ENCODE measurements at places on chromosomes 1 and 21.

- no peak for DNase-seq
These were observed 65.5 kb downstream of the DDX20 start for GRCh38 chr1:111821121-111821745.

DNA sequence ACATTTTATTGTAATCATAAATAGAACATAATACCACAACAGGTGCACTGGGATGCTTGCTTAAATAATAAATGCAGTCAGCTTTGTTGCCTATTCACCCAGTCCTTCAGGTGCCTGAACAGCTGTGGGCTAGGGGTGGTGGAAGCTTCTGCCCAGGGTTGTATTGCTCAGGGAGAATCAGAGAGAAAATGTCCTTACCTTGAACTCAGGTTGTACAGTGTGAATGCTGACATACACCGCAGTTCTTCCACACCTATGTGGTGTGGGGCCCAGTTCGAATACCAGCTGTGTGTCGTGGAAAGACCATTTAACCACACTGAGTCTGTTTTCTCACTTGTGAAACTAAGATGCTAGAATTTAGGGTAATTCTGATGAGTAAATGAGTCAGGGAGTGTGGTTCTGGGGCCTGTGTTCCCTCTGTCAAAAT is 115.7 kb upstream of the ATP1A1 start:
- DNase-seq, result no peak

DNA sequence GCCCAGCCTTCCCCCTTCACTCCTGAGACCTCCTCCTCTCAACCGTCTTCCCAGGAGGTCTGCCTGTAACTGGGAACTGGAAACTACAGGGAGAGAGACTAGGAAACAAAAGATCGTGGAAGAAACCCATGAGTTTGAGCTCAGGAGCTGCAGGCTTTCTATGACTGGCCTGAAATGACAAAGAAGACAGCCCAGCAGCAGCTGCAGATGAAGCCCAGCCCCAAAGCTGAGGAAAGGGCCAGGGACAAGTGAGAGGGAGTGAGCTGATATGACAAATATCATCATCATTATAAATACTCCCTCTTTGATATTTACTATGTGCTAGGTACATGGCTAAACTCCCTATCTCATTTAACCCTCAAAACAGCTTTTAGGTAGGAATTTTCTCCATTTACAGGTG is 142.6 kb upstream of the CTTNBP2NL start:
- no peak for DNase-seq

GRCh38 chr1:93675271-93675670 is 6.4 kb downstream of the BCAR3 start:
- DNase-seq, result no peak

- no peak for DNase-seq
These were observed 120.6 kb downstream of the CACNA1E start for GRCh38 chr1:181603735-181604410.

- peak; percentile 60 for DNase-seq
These were observed 183.8 kb downstream of the DHRS3 start for GRCh38 chr1:12434174-12434573.

- no peak for DNase-seq
These were observed 62.0 kb upstream of the LPGAT1 start for GRCh38 chr1:211892577-211892976.

DNA sequence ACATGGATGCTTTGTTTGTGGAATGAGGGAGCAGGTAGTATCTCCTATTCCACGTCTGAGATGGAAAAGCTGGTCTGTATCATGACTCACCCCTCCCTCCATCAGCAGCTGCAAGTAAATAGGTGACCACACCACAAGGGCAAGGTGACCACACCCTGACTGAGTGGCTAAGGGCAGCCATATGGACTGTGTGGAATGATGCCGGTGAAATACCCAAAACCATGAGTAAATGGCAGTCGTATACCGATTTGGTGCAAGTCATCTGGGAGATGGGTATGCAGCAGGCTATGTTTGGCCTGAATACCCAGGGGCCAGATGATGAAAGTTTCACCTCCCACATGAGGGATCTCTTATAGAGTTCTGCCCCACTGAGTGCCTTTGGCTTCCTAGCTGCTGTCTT is 15.8 kb upstream of the UBE2U start:
- no peak for DNase-seq

DNA sequence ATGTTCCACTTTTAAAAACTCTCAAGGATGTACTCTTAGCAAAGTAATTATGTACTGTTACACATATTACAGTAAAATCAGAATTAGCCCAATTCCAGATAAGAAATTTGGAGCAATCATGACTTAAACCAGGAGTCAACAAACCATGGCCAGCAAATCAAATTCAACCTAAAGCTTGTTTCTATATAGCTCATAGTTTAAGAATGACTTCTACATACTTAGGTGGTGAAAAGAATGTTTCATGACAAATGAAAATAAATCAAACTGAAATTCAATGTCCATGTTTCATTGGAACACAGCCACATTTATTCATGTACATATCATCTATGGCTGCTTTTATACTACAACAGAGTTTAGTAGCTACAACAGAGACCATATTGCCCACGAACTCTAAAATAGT is 35.1 kb downstream of the FRRS1 start:
- DNase-seq, result no peak

DNA sequence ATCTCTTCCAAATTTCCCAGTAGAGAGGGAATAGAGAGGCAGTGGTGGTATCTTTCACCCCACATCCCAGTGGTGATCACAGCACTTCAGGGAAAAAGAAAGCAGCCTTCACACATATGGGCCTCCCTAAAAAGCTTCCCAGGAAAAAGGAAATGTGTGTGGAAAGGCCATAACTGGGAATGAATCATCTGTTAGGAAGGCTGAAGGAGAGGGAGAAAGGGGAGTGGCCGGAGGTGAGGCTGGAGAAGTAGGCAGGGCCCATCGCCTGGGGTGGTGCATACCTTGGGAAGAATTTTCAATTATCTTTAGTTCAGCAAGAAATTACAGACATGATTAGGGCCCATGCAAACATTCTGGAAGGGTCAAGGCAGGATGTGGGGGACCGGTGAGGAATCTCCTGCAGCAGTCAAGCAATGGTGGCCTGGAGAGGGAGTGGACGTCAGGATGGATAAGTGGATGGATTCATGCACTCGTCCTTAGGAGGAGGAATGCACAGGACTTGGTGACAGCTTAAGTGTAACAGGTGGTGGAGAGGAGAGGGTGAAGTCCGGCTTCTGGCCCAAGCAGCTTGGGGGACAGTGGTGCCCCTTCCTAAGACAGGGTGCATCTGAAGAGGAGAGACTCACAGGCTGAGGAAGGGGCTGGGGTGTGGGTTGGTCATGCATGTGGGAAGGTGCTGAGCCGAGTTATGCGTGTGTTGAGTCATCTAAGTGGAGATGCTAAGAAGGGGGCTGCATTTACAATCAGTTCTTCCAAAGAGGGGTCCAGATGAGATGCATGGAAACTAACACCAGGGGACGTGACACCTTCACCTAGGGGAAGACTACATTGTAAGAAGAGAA is 17.9 kb downstream of the HIVEP3 start:
- DNase-seq, result no peak

GRCh38 chr1:39876144-39876543 is 7.2 kb downstream of the TRIT1 start:
- DNase-seq, result no peak

DNA sequence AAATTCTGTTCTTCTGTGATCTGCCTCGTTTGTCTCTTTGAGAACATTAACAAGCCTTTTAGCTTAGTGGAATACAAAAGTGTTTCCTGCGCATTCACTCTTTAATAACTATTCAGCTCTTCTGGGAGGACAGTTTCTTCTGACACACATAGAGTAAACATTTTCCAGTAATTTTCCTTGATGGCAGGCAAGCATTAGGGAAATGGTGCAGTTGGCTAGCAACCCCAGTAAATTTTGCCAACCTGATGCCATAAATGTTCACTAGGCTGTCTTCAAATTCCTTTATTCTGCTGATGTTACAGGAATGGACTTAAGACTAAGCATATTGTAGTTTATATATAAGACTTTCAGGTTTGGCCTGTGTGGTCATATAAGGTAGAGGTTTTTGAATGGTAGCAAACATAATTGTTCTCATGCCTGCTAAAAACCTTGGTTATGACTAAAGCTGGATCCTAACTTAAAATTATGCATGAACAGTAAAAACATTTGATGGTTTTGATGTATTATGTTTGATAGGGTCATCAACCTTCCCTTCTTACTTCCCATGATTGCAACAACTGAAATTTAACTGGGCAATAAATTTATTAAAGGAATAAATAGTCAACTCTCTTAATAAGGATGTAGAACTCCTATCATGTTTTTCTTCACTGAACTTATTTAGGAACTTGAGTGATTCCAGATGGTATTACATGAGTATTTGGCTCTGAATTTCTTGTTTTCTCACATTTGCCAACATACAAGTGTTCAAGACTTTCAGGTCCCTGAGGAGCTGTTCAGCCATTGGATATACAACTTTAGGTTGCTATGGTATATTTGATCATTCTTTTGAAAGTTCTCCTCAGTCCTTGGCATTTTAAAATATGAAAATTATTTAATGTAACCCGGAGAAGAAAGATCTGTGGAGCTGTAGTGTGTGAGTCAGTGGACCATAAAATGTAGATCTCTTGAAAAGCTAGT is 223.4 kb downstream of the FMN2 start:
- peak; percentile 16 for DNase-seq

DNA sequence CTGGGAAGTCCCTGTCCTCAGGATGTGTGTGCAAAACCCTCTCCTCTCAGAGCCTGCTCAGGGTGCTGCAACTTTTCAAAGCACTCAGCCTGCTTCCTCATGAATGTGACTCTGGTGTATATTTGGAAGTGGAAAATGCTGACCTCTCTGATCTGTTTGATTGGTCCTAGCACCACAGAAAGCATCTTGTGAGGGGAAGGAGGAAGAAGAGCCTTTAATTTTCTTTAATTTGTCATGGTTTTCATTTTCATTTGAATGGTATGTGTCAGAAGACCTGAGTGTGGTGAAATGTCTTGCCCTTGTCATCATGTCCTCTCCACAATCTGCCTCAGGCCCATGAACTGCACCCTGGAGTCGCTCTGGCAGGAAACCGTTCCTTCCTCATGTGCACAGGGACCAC is 383.5 kb downstream of the NTNG1 start:
- no peak for DNase-seq

- no peak for DNase-seq
These were observed 1.6 kb upstream of the AJAP1 start for GRCh38 chr1:4652631-4653327.

DNA sequence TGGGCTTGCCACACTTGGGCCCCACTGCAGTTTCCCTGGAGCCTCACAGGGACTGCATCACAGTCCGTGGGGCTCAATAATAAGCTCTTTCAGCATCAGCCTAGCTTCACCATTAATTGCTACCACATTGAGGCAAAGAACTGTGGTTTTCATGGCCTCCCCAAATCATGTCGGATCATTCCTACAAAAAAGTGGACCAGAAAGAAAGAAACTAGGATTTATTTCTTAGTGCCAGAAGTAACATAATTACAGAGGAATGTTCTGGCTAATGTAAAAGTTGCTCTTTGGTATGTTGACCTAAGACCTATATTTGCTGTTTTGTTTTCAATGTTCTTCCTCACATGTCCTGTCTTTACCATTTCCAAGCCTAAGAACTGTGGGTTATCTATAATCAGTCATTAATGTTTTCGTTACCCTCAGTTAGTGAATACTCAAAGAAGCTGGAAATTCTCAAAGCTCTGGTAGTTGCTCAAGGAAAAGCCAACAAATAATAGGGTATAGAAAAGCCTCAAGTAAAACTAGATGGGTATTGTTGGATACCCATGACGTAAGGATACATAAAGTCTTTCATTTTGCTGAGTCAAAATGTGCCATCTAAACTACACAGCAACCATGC is 173.9 kb downstream of the LTN1 start:
- DNase-seq, result no peak

Data from AG09309 (cell line).